ENCODE measurements at places on chromosomes 1 and 21.
A peak's percentile ranks its signal among the peaks of the same experiment; 100 is the strongest.

- DNase-seq, result no peak
- no peaks in the 10 kb centered on the region for H3K4me1 ChIP-seq
- H3K36me3 ChIP-seq, result no peaks in the 10 kb centered on the region
- no peak overlapping the region for H3K4me3 ChIP-seq
These were observed 1158.6 kb downstream of the PLA2G4A start for GRCh38 chr1:187987236-187987776.

- H3K27me3 ChIP-seq, result no peaks in the 10 kb centered on the region
- no peak overlapping the region for H3K4me3 ChIP-seq
- DNase-seq, result no peak
- peaks cover 72% of the 10 kb centered on the region for H3K36me3 ChIP-seq
These were observed 35.2 kb downstream of the TEX35 start for GRCh38 chr1:178548108-178548507.

DNA sequence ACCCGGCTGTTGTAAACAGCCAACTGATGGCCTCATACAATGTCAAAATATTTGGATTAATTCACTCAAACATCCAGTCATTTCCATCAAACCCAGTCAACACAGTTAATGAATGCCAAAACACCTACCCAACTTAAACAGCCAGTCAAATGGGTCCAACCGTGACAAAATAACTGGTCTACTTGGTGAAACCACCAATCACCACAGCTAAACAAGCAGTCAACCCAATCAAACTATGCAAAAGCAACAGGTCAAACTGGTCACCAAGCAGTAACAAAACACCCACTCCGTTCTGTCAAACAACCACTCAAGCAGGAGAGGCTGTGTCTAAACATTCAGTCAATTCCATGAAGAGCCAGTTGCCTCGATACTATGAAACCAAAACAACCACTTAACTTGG lies 119.2 kb downstream of the FOXD2 start:
- H3K36me3 ChIP-seq, result no peaks in the 10 kb centered on the region
- no peak overlapping the region for H3K27ac ChIP-seq
- DNase-seq, result no peak
- H3K4me3 ChIP-seq, result no peak overlapping the region

GRCh38 chr1:169892176-169892926 lies 1.3 kb downstream of the SCYL3 start:
- peak overlapping the region; percentile 63 for H3K4me3 ChIP-seq
- peak overlapping the region; percentile 61 for H3K27ac ChIP-seq

GRCh38 chr1:178652506-178653490 lies 72.2 kb upstream of the RALGPS2 start:
- peaks cover 5% of the 10 kb centered on the region for H3K4me1 ChIP-seq
- no peaks in the 10 kb centered on the region for H3K36me3 ChIP-seq
- no peak overlapping the region for H3K4me3 ChIP-seq
- DNase-seq, result no peak
- no peaks in the 10 kb centered on the region for H3K27me3 ChIP-seq

DNA sequence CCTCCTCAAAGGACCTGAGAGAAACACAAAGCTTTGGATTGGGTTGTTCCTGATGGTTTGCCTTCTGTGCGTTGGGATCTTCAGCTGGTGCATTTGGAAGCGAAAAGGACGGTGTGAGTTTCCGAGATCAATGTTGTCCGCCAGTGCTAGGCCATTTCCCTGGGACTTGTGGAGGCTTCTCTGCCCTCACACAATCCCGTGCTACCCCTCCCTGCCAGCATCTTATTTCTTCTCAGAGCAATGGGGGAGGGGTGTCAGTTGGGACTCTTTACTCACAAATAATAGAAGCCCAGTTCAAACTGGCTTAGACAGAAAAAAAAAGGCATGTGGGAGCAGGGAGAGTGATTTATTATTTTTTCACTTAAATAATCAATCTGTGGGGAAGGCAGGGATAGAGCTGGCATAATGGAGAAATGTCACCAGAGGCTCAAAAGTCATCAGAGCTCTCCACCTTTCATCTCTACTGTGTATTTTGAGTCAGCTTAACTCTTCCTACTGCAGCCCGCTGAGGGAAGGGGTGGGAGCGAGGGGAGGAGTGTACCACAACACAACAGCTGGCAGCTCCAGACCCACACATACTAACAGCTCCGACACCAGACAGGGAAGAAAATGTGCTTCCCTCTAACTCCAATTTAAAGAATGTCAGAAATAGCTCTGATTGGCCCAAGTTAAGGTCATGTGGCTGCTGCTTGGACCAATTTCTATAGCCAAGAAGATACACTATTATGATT lies 22.4 kb downstream of the LY9 start:
- H3K4me3 ChIP-seq, result no peak overlapping the region
- H3K27ac ChIP-seq, result no peak overlapping the region
- no peaks in the 10 kb centered on the region for H3K4me1 ChIP-seq
- no peaks in the 10 kb centered on the region for H3K27me3 ChIP-seq
